ENCODE measurements at places on chromosomes 11 and 22.
A peak's percentile ranks its signal among the peaks of the same experiment; 100 is the strongest.

DNA sequence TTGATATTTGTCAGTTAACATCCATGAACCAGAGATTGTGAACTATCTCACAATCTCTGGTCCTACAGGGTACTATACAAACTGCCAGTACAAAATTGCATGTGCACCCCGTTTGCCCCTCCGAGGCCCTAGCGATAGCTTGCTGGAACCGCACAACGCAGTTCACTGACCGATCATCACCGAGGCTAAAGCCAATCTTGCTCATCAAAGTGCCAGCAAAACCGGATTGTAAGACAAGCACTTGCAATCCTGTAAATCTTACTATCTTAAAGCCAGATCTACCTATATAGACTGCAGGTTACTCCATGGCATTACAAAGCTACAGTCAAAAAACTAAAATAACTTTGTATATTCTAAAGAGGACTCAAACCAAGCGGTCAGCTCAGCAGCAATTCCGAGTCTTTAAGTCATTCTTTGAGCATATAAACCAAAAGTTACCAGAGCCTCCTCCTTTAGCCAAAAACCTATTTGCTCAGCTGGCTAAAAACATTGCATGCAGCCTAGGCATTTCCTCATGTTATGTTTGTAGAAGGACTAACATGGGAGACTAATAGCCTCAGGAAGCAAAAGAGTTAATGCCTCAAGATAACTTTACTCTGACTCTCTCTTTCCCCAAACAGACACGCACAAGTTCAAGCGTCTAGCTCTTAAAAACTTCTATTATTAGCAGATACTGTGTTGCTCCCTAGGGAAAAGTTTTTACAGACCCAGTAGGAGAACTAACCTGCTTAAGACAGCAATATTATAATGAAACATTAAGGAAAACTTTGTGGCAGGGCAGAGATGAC lies 30.7 kb upstream of the CPT1A start:
- DNase-seq, result no peak

DNA sequence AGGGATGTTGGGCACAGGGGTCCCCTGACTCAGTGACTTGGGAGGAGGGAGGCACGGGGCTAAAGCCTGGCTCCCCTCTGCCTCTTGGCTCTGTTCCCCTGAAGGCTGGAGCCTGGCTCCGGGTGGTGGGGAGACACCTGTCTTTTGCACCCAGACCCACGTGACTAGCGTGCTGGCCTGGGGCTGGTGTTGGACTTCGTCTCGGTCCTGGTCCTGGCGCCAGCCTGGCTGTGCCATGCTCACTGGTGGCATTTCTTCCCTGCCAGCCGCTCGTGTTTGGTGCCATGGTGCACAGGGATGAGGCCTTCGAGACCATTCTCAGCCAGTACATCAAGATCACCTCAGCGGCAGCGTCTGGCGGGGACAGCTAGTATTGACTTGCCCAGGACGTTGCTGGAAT lies 56.7 kb downstream of the GRAMD4 start:
- no peak for DNase-seq

- peak; percentile 85 for DNase-seq
Observed at GRCh38 chr22:30435674-30436126, 10.1 kb downstream of the MTFP1 start.

DNA sequence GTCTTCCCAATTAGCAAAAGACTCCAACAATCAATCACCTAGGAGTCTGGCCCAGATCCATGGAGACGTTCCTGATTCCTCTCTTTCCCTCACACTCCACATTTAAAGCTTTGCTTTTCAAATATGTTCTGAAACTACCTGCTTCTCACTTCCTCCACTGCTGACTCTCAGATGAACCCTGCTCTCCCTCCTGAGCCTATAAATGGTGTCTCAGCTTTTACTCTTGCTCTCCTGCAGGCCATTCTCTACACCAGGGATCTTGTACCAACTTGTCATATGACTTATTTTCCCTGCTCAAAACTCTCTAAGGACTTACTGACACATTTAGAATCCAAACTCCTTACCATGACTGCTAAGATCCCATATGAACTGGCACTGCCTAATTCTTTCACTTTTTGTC lies 138.4 kb upstream of the DDI1 start:
- DNase-seq, result no peak

DNA sequence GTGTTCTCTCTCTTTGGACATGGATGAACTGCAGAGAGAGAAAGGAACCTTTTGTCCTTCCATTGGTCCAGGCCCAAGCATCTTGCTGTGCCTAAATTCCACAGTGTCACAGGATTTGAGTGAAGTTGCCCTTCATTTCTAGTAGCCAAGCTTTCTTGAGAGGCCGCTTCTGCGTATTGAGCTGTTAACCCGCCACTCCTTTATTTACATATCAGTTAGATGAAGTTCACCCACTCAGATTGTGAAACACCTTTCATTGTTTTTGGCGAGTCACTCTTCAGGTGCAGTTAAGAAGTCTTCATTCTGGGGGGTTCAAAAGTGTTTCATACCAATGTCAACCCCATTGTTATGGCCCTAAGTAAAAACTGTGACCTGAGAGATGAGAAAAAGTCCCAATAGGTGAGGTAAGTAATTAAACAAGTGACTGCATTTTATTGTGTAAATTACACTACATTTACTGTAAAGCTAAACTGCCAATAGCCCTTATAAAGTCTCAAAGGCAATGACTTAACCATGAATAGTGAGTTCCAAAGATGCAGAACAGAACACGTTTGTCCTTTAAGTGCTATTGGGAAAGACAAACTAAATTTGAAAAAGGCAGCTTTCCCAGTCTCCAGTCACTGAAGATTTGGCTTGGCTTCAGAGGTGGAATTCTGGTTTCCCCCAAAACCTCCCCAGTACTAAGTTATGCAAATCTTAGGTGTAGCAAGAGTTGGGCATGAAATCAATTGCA lies 61.0 kb downstream of the APIP start:
- DNase-seq, result no peak

DNA sequence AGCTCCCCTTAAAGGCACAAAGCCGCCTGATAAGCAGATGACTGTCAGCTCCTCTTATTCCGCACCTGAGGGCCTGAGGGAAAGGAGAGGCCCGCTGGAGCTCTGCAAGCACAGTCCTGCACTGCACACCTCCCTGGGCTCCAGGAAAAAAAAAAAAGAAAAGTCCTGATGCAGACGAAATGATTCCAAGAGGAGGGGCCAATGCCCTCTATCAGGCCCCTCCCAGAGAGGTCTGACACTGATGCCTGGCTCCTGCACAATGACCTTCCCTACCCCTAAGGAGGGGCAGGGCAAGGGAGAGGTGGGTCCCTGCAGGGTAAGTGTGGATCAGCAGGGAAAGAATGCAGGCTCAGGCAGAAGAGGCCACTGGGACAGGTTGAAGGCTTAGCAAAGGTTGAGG lies 572.7 kb downstream of the SOX6 start:
- DNase-seq, result no peak

DNA sequence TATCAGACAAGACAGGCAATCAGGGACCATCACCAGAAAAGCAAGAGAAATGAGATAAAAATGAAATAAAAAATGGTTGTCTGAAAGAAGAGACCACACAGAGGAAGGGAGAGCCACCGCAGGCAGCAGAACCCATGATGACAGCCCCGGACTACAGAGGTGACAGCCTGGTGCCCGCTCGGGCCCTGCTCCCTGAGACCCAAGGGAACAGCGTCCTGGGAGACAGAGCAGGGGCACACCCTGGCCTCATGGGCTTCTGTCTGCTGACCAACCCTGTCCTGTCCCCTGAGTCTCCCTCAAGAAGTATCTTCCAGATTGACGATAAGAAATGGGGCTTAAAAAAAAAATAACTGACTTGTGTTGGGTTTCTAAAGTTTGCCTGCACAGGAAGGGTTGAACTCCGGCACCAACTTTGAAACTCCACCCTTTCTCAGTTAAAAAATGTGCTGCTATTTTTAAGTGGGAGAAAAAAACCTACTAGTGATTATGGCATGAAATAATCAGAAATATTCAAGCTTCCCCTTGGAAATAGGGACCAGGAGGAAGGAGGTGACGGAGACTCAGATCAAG lies 70.1 kb upstream of the TTLL12 start:
- DNase-seq, result no peak

DNA sequence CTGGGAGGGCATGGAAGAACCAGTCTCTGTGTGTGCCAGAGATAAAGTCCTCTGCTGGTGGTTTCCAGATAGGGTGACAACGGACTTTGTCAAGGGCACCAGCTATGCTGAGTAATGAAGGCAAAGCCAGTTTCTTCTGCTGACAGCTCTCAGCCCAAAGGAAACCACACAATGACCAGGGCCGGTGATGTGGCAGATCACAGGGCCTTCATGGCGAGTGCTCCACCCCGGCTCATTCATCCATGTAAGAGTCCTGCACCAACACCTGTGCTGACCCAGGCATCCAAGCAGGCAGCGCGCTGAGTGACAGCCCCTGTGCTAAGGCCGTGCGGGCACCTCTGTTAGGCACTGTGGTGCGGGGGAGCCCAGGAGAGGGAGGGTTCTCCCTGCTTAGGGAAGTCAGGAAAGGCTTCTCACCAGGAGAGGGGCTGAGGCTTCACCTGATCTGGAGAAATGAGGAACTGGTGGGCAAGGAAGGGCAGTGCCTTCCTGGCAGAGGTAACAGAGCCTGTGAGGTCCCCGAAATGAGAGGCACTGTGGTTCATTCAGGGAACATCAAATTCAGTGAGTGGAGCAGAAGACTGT lies 33.8 kb downstream of the TP53I11 start:
- no peak for DNase-seq

GRCh38 chr11:62726156-62726914 lies 922 bp downstream of the HNRNPUL2 start:
- peak; percentile 62 for DNase-seq

- DNase-seq, result no peak
Observed at GRCh38 chr11:121741761-121742361, 289.1 kb upstream of the SORL1-AS1 start.

DNA sequence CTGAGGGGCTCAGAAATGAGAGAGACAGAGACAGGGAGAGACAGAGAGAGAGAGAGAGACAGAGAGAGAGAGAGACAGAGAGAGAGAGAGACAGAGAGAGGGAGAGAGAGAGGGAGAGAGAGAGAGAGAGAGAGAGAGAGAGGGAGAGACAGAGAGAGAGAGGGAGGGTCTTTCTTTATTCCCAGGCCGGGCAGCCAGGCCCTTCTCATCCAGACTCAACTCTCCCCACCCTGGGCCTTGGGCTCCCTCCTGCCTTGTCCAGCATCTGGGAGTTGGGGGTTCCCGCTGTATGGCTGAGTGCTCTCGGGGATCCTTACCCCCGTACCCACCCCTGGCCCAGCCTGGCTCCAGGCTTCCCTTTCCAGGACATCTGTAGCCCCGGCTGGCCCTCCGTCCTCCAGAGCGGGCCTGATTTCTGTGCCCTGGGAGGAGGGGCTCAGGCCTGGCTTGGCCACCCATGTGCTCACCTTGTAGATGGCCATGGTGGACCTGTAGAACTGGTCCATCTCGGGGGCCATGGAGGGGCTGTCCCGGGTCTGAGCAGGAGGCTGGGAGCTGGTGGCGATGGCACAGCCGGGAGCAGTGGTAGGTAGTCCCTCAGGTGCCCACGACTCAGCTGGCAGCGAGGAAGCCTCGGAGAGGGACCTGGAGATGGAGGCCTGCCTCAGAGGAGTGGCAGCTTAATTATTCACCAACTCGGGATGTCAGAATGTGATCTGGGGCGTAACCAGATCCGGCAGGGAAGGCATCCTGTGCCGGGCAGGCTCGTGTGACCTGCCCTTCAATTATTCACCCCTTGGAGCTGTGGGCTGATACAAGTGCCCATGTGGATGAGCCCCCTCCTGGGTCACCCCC lies at the start of gene BAIAP2L2:
Gene BAIAP2L2, minus strand, starts transcription at position 677 of the 855 bp plus-strand sequence. Its CDS starts 159 bp downstream, at position 518.
- no peak for DNase-seq

GRCh38 chr22:45087802-45088201 lies 75.9 kb upstream of the NUP50 start:
- no peak for DNase-seq

DNA sequence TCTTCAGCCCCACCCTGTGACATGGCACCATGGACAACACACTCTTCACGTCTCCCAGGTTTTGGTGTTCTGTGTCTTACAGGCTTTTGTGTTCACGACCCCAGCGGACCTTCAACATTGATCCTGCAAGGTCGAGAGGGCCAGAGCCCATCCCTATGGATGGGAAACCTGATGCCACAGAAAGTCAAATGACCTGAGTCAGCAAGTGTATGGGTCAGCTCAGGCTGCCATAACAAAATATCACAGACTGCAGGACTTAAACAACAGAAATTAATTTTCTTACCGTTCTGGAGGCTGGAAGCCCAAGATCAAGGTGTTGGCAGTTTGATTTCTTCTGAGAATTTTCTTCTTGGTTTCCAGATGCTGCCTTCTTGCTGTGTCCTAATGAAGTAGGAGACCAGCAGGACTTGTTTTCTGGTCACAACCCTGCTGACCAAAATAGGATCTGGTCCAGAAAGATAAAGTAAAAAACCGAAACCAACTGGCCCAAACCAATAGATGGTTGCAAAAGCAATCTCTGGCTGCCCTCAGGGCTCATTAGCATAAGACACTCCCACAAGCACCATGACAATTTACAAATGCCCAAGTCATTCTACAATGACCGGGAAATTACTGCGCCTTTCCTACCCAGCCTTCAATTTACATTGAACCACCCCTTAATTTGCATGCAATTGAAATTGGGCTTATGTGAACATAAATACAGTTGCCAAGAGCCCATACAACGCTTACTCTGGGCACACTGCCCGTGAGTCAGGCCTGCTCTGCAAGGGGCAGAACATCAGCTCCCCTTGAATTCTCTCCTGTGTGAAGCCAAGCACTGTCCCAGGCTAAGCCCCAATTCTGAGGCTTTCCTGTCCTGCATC lies 113.9 kb downstream of the RPS6KA4 start:
- DNase-seq, result no peak

- no peak for DNase-seq
Observed at GRCh38 chr11:87934182-87934581, 241.1 kb downstream of the RAB38 start.

GRCh38 chr11:92837595-92837994 lies 131.9 kb upstream of the MTNR1B start:
- no peak for DNase-seq

DNA sequence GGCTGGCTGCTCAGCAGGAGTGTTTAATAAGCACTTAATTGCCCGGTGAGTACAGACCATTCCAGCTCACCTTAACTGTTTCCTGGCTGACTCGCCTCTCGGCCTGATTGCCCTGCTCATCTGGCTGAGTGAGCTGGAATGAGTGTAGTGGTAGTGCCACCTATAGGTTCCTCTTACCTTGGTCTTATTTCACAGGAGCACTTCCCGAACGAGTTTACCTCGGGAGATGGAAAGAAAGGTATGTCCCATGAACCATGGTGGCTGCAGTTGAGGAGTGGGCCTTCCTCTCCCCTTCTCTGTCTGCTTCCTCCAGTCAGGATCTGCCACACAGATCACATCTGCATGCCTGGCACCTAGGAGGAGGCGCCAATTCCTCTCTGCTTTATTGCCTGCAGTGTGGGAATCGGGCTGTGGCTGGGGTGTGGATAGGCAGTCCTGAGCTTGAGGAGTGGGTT lies 26.7 kb downstream of the UPB1 start:
- DNase-seq, result no peak

All from natural killer cell treated with Interleukin-12 subunit alpha and Interleukin-12 subunit beta and Interleukin-15 and Interleukin-18, amount 100 ng/mL, for 72 hours (primary cell).